ENCODE measurements at places on chromosomes 7 and 10. TPM values are rescaled to one million over a fixed set of nuclear protein-coding genes. Genes with fewer than 3 reads are reported as not detected.

DNA sequence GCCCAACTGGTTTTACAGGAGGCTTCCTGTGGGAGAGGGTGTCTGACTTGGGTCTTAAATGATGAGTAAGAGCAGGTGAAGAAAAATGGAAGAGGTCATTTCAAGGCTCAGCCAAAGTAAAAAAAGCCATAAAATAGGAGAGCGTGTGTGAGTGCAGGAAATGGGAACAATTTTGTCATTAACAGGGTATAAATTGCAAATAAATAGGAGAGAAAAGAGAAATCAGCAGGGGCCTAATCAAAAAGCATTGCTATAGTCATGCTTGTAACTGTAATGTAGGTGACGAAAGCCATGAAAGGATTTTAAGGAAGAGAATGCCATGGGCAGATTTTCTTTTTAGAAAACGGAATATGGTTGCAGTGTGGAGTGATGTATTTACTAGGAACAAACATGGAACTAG is 15.7 kb upstream of the SEMA3A start:
- H3K27me3 ChIP-seq = no peaks in the 10 kb centered on the region
- no peak overlapping the region for H3K27ac ChIP-seq
- H3K36me3 ChIP-seq = no peaks in the 10 kb centered on the region
- no peak overlapping the region for H3K4me3 ChIP-seq
- H3K4me1 ChIP-seq = peaks cover 12% of the 10 kb centered on the region
- no peak for DNase-seq

DNA sequence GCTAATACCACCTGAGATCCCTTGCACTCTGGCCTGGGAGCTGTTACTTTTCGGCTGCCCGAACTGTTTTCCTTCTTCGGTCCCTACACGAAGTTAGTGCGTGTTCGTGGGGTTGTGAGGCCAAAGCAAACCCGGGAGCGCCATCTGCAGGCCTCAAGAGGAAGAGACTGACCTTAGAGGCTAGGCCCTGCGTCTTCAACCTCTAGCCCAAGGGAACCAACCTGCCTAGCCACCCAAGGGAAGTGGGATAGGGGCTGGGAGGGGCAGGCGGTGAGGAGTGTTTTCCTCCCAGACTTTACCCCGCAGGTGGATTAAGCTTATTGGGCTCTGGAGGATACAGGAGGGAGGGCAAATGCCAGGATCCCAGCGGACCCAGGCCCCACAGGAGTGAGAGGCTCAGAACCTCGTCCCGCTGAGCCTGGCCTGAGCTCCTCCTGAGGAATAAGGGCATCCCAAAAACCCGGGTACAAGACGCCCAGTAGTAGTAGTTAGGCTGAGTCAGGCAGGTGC is 1.7 kb upstream of the PAX2 start:
- peaks cover 12% of the 10 kb centered on the region for H3K4me1 ChIP-seq
- H3K27me3 ChIP-seq = peaks cover 96% of the 10 kb centered on the region
- H3K4me3 ChIP-seq = peak overlapping the region; percentile 56
- H3K27ac ChIP-seq = no peak overlapping the region

- peaks cover 27% of the 10 kb centered on the region for H3K4me1 ChIP-seq
- no peaks in the 10 kb centered on the region for H3K27me3 ChIP-seq
- H3K27ac ChIP-seq = peak overlapping the region; percentile 97
- H3K36me3 ChIP-seq = no peaks in the 10 kb centered on the region
- peak overlapping the region; percentile 93 for H3K4me3 ChIP-seq
Observed at GRCh38 chr7:148962440-148962822, 65.9 kb downstream of the PDIA4 start.

DNA sequence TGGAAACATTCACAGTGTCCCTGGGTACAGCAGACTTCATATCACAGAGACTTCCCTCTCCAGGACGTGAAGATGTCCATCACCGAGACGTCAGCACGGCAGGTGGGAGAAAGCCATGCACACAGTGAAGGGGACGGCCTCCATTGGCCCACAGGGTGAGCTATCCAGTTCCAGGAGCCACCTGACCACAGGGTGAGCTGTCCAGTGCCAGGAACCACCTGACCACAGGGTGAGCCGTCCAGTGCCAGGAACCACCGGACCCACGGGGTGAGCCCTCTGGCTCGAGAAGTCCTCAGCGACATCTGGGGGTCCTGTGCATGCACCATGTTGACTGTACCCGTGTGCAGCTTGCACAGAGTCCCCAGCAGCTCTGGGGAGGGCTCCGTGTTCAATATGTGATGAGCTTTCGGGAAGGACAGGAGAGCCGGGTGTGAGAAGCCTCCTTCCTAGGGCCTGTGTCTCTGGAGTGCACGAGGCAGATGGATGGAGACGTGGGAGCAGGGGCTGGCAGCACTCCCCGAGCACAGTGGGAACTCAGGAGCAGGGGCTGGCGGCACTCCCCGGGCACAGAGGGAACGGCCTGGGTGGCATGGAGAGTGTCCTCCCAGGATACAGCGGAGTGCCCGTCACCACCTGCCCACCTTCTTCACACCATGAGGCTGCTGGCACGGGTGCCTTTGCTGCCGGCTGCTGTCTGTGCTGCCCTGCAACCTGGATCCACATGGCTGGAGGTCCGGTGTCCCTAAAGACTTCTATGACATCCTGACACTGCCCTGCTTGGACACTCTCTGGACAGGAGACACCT is 616.2 kb downstream of the DNAJB6 start:
- peak overlapping the region; percentile 71 for H3K27ac ChIP-seq
- no peak overlapping the region for H3K4me3 ChIP-seq
- no peak for DNase-seq
- H3K4me1 ChIP-seq = no peaks in the 10 kb centered on the region
- H3K27me3 ChIP-seq = peaks cover 5% of the 10 kb centered on the region

- H3K4me3 ChIP-seq = peak within 1 kb of the TSS; percentile 96
- DNase-seq = peak; percentile 92
- no peaks in the 10 kb centered on the region for H3K36me3 ChIP-seq
Observed at GRCh38 chr7:90244909-90245851, at the start of gene CFAP69. Gene CFAP69, plus strand, starts transcription at chr7:90245174. Its CDS starts 251 bp downstream, at chr7:90245425.

DNA sequence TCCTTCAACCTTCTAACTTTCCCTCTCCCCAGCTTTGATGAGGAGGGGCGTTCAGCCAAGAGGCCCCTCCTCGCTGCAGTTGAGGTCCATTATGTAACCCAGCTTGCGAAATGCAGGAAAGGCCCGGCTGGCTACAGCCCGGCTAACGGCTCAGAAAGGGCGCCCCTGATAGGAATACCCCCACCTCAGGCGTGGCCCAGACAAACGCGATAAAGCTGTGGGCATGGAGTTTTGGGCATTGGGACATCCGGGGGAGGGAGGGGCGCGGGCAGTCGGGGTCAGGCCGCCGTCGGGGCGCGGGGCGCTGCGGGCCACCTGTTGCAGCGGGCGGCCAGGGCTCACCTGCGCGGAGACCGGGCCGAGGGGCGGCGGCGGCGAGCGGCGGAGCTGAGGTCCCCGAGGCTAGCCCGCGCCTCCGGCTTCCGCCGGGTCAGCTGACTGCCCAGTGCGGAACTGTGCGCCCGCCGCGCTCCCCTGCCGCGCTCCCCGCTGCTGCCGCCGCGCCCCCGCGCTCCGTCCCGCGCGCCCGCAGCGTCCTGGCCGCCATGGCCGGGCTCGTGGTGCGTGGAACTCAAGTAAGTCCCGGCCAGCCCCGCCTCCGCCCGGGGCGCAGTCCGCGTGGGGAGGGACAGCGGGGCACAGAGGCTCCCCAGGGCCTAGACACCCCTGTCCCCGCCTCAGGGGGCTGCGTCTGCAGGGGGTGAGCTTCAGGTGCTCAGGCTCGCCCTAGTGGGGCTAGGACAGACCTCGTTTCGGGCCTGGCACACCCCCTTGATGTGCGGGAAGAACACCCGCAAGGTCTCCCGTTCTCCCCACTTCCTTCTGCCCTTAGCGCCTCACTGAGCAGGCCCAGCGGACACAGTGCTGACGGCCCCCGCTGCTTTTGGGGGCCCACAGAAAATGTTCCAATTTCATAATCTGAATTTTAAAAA is at the start of gene LRMDA:
Gene LRMDA, plus strand, starts transcription at position 445 of the 932 bp plus-strand sequence.
- H3K27ac ChIP-seq = no peak within 1 kb of the TSS
- DNase-seq = no peak
- peaks cover 29% of the 10 kb centered on the region for H3K27me3 ChIP-seq
- H3K36me3 ChIP-seq = no peaks in the 10 kb centered on the region
- peaks cover 41% of the 10 kb centered on the region for H3K4me1 ChIP-seq
- H3K4me3 ChIP-seq = peak within 1 kb of the TSS; percentile 82

- no peak for DNase-seq
- H3K4me3 ChIP-seq = no peak overlapping the region
- H3K27me3 ChIP-seq = no peaks in the 10 kb centered on the region
- no peaks in the 10 kb centered on the region for H3K4me1 ChIP-seq
- peak overlapping the region; percentile 27 for H3K27ac ChIP-seq
Observed at GRCh38 chr7:1919539-1920265, 249.6 kb downstream of the ELFN1 start.

GRCh38 chr7:155884225-155885166 is 72.2 kb upstream of the SHH start:
- peak overlapping the region; percentile 17 for H3K27ac ChIP-seq
- no peak for DNase-seq
- no peaks in the 10 kb centered on the region for H3K27me3 ChIP-seq
- no peak overlapping the region for H3K4me3 ChIP-seq
- H3K36me3 ChIP-seq = no peaks in the 10 kb centered on the region
- peaks cover 16% of the 10 kb centered on the region for H3K4me1 ChIP-seq

DNA sequence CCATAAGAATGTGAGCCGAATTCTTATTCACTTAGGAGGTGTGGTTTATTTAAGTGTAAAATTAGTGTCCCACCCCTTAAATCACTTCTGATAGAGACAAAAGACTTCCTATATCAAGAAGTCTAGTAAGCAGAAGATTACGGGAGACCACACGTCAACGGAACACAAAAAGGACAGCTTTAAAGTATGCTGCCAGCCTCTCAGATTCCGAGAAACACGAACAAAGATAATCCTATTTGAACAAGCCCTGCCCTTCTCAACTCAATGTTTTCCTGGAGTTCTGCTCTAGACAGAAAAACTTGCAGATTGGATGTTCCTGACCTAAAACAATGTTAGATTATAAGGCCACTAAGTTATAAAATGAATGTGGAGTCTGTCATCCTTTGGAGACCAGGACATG is 4.9 kb upstream of the MCU start:
- no peak overlapping the region for H3K4me3 ChIP-seq
- H3K36me3 ChIP-seq = no peaks in the 10 kb centered on the region
- DNase-seq = no peak
- H3K27me3 ChIP-seq = no peaks in the 10 kb centered on the region

GRCh38 chr10:122040786-122041185 is 51.8 kb downstream of the TACC2 start:
- H3K27me3 ChIP-seq = no peaks in the 10 kb centered on the region
- no peaks in the 10 kb centered on the region for H3K36me3 ChIP-seq
- H3K27ac ChIP-seq = no peak overlapping the region
- no peak for DNase-seq
- peaks cover 28% of the 10 kb centered on the region for H3K4me1 ChIP-seq

GRCh38 chr7:36456138-36456537 is 66.5 kb downstream of the ANLN start:
- no peaks in the 10 kb centered on the region for H3K27me3 ChIP-seq
- peaks cover 25% of the 10 kb centered on the region for H3K36me3 ChIP-seq
- H3K4me1 ChIP-seq = no peaks in the 10 kb centered on the region
- DNase-seq = no peak
- no peak overlapping the region for H3K27ac ChIP-seq
- H3K4me3 ChIP-seq = no peak overlapping the region

DNA sequence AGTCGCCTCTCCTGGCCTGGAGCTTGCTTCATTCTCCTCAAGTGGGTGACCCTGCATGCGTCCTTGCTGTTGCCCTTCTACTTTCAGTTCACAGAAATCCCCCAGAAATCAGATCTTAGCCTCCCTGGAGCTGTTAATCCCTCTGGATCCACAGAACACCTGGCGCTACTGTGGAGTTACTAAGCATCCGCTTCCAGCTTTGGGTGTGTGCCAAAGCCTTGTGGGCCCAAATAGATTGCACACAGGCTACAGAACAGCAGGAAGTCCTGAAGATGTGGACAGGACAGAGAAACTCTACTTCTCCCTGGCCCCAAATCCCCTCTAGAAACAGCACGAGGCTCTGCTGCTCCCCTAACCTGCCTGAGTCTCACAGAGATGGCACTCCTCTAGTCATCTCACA is 36.6 kb upstream of the PDLIM1 start:
- no peaks in the 10 kb centered on the region for H3K36me3 ChIP-seq
- no peaks in the 10 kb centered on the region for H3K27me3 ChIP-seq
- H3K4me3 ChIP-seq = no peak overlapping the region
- H3K27ac ChIP-seq = no peak overlapping the region

GRCh38 chr7:45978731-45979211 is 57.7 kb upstream of the IGFBP3 start:
- DNase-seq = no peak
- H3K27me3 ChIP-seq = peaks cover 9% of the 10 kb centered on the region
- H3K27ac ChIP-seq = no peak overlapping the region

DNA sequence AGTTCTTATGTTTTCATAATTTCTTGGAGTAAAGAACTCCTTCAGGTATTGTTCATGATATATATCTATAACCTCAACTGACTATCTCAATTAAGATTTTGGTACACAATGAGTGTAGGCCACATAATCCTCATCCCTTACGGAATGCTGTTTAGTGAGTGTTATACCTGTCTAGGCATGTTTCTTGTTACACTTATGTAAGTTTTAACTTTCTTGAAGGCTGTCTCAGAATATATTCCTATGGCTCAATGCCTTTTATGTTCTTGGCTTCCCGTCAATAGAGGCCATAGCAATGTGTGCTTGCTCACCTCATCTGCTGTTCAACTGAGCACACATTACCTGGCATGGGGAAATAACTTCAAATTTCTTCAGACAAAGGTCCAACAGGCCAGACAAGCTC is 185.1 kb downstream of the CTTNBP2 start:
- H3K27ac ChIP-seq = no peak overlapping the region
- H3K4me3 ChIP-seq = no peak overlapping the region
- H3K4me1 ChIP-seq = peaks cover 15% of the 10 kb centered on the region
- no peaks in the 10 kb centered on the region for H3K36me3 ChIP-seq
- H3K27me3 ChIP-seq = no peaks in the 10 kb centered on the region

GIMAP5 gene
- total RNA-seq = not detected

ANXA8L1 gene
- not detected for total RNA-seq
